HCT116 (cell line): ENCODE measurements at places on chromosomes 2 and 18.

GRCh38 chr2:10566018-10566417 lies 117.9 kb upstream of the ODC1 start:
- DNase-seq, result no peak

DNA sequence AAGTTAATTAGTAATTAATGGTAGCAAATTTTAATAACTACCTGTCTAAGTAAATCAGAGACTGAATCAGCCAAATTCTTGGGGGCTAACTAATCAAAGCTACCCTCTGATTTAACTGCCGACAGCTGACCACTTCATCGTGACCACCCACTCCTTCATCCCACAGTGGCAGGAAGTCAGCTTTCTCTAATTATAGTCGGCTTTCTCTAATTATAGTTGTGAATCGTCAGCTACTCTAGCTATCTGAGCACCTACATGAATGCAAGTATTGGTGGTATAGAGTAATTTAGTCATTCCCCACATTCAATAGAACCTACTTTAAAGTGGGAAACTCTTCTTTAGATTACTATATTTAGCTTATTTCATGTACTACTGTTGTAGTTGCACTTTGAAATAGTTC lies 185.5 kb downstream of the PTGR3 start:
- no peak for DNase-seq

DNA sequence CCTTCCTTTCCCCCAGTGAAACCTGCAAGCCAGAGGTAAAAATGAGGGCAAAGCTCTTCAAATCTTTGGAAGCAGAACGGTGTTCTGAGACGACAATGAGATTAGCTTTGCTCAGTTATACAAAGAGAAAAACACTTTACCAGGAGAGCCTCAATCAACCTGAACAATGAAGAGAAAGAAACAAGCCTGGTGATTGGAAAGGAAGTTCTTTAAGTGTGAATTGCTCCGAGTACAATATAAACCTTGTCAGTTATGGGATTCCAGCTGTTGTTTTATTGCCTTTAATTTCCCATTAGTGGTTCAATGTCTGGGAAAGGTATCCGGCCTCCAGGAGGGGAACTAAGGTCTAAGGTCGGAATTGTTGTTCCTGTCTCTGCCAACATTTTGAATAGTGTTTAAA lies 901.6 kb downstream of the EPHA4 start:
- no peak for DNase-seq

DNA sequence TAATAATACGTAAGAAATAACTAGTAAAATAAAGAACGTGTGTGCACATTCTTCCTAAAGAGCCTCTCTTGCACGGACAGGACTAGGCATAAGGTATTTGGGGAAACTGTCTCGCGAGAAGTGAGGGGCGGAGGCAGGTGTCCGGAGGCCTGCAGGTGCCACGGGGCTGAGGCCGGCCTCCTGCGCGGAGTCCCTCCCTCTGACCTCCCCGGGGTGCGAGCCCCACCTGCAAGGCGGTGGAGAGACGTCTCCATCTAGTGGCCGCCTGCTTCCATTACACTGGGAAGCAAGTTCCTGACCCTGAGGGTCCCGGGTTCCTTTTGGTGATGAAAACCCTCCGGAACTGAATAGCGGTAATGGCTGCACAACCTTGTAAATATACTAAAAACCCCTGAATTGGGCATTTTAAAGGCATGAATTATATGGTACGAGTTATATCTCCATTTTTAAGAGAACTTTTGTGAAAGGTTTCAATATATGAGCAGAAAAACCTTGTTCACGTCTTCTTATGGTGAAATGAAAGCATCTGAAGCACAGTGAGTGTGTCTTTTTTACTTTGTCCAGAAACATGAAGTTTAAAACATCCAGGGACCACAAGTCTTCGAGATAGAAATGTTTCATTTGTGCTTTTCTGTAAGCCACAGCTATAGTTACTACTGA lies 35.5 kb upstream of the CTDP1 start:
- DNase-seq, result peak; percentile 88

GRCh38 chr2:170975943-170976270 lies 46.9 kb downstream of the GORASP2 start:
- DNase-seq, result no peak

- no peak for DNase-seq
These were observed 26.3 kb downstream of the NDC80 start for GRCh38 chr18:2597639-2598038.

GRCh38 chr18:39840856-39841481 lies 2114.1 kb upstream of the PIK3C3 start:
- DNase-seq, result no peak

DNA sequence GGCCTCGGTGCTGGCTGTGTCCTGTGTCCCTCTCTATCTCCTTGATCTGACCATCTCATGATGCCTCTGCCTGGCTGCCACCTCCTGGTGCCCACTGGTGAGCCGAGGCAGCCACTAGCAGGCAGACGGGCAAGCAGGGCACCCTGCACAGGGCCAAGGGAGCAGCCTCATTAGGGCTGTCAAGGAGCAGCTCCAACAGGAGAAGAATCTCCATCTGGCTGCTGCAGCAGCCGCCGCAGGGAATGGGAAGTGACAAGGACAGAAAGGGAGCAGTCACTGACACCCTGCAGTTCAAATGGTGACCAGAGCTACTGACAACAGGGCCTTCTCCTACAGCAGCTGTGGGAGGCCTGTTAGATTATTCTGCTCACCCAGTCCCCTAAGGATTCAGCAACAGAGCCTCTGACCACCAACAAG lies 32.6 kb downstream of the ALPK2 start:
- no peak for DNase-seq

GRCh38 chr2:170180031-170180566 lies 2.2 kb downstream of the MYO3B start:
- no peak for DNase-seq

DNA sequence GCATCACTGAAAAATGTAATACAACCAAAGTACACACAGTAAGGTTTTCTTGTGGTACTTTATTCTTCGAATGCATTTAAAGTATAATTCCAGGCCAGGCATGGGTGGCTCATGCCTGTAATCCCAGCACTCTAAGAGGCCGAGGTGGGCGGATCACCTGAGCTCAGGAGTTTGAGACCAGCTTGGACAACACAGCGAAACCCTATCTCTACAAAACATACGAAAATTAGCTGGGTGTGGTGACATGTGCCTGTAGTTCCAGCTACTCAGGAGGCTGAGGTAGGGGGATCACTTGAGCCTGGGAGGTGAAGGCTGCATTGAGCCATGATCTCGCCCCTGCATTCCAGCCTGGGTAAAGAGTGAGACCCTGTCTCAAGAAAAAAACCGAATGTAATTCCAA lies 3.9 kb upstream of the TTC39C start:
- no peak for DNase-seq

DNA sequence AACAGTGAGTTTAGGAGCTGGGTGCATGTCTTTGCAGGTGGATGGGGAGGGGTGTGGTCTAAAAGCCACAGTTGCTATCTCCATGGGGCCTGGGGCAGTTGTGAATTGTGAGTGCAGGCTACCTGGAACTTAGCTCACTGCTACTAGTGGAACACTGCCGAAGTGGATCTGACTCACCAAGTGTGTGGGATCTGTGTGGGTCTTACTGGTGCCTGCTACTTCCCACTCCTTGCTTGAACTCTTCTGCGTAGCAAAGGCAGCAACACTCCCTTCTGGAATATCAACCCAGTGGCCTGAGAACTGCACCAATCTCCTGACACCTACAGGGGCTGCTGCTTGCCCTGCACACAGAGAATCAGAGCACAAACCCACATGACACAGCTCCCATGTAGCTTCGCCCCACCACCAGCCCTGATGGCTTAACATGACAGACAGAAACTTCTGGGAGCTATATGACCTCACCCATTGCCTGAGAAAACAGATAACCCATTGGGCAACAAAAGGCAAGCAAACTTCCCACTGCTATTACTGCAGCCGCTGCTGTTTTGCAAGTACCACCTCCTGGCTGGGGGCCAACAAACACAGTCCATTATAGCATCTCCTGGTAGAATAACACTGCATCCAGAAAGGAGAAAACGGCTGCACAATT lies 455.1 kb upstream of the DDX18 start:
- no peak for DNase-seq

GRCh38 chr2:168432565-168433186 lies 23.4 kb upstream of the CERS6 start:
- no peak for DNase-seq

GRCh38 chr18:78859686-78860085 lies 119.9 kb upstream of the SALL3 start:
- no peak for DNase-seq

GRCh38 chr18:23619388-23619881 lies 33.1 kb upstream of the NPC1 start:
- no peak for DNase-seq

DNA sequence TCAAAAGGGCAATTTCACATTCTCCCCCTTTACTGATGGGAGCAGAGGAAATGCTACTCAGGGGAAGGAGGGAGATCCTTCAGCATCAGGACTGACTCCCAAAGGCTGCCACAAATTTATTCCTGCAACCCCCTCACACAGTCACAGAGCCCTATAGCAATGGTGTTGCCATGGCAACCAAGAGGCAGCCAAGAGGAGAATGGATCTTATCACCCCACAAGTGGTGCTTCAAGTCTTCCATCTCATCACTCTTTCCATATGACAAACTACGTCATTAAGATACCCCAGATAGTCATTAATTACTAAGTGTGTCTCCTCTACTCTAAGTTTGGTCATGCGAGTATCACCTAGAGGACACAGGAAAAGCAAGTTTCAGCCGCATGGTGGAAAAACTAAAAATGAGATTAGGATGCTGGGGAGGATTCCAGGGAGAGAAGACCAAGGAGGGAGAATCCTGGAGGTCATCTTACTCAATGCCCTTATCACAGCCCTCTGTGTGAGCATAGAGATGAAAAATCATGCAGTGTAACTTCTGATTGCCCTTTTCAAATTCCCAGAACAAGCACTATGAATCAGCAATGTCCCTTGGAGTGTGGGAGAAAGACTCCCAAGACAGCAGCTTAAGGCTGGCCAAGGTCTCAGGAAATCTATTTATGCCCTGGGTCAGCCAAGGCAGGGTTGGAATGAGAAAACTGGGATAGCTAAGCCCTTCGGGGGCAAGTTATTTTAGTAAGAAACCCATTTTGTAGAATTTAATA lies 885.7 kb upstream of the KLHL29 start:
- DNase-seq, result no peak

- DNase-seq, result no peak
These were observed 14.2 kb upstream of the RTTN start for GRCh38 chr18:70219688-70220087.

- DNase-seq, result no peak
These were observed 430.5 kb upstream of the ETAA1 start for GRCh38 chr2:66966631-66967030.

DNA sequence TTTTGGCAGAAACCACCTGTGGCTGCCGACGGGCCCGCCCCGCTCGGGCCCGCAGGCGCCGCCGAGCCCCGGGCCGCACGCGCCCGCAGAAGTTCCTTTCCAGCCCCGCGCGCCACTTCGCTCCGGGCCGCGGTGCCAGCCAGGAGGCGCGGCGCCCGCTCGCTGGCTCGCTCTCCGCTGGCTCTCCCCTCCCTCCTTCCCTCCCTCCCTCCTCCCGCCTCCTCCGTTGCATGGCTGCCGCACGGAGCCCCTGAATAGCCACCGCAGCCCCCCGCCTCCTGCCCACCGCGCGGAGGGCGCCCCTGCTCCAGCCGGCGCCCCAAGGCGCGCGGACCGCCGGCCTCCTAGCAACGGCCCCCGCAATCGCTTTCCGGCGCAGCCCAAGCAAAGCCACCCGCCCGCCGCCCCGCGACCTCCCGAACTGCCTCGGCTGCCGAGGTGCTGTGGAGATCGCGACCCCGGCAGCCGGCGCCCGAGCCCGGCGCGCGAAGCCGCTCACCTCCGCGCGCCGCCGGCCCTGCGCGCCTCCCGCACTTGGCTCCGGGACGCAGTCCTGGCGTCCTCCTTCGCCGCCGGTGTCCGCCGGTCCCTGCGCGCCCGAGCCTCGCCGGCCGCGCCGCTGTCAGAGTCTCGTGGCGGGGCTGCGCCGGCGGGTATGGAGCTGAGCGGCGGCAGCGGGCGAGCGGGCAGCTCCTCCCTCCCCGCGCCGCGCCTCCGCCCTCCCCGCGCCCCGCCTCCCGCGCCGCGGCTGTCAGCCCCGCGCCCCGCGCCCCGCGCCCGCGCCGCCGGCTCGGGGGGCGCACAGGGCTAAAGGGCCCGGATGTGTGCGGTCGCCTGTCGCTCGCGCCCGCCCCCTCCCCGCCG lies at the start of gene ZBTB7C:
ZBTB7C (minus strand) TSS at position 657 of the 864 bp plus-strand sequence.
- DNase-seq, result no peak

- DNase-seq, result no peak
These were observed 9.2 kb upstream of the SELENOI start for GRCh38 chr2:26336719-26337118.

DNA sequence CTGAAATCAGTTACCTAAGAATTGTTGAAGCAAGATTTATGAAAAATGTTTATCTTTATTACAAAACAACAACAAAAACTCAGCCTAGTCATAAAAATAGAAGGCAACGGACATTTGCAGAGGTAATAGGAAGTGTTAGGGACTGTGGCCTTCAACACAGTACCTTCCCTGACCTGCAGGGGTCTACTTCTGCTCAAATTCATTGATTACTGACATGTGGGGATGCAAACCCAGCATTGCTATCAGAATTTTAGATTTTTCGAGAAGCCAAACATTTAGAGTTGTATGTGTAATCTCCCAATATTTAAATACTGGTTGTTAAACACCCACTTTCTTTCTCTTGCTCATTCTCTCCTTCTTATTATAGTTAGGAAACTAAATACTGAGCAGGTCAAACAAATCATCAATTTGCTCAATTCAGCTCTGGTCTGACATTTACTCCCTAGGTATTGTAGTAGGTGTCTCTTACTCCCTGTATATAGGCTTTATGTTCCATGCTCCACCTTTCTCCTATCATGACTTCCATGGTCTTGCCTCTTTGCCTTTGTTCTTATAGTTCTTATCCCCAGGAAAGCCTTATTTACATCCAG lies 198.5 kb downstream of the UBE2E3 start:
- DNase-seq, result peak; percentile 27

- DNase-seq, result no peak
These were observed 23.0 kb upstream of the MSGN1 start for GRCh38 chr2:17793296-17793695.

DNA sequence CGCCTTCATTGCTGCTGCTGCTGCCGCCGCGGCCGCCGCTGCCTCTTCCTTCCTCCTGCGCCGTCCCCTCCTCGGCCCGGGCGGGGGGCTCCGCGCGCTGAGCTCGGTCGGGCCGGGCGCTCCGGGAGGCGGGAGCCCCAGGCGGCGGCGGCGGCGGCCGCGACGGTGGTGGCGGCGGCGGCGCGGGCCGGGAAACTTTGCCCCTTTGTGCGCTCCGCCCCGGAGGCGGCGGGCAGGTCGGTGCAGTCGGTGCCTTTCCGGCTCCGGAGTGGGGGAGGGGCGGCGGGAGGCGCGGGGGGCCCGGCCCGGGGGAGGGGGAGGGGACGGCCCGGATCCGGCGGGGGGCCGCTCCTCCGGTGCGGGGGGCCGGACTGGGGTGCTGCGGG lies 205 bp downstream of the TET3 start:
- DNase-seq, result no peak

GRCh38 chr2:218605432-218605831 lies 2.3 kb upstream of the PLCD4 start:
- no peak for DNase-seq

GRCh38 chr2:39210846-39211245 lies 32.9 kb downstream of the CDKL4 start:
- DNase-seq, result no peak

GRCh38 chr2:96835830-96836229 lies 8.0 kb downstream of the ANKRD23 start:
- DNase-seq, result no peak
